Fibroblast of villous mesenchyme (primary cell): ENCODE measurements at places on chromosomes 7 and 10. TPM values are rescaled to one million over a fixed set of nuclear protein-coding genes. Genes with fewer than 3 reads are reported as not detected.

GRCh38 chr10:117569610-117570390 is 27.3 kb downstream of the EMX2 start:
- no peak for DNase-seq

PLAC9 gene
- total RNA-seq = 0.43 and 0.64 TPM in 2 replicates

GRCh38 chr10:60235001-60235400 is 154.7 kb downstream of the ANK3 start:
- peak; percentile 14 for DNase-seq

DNA sequence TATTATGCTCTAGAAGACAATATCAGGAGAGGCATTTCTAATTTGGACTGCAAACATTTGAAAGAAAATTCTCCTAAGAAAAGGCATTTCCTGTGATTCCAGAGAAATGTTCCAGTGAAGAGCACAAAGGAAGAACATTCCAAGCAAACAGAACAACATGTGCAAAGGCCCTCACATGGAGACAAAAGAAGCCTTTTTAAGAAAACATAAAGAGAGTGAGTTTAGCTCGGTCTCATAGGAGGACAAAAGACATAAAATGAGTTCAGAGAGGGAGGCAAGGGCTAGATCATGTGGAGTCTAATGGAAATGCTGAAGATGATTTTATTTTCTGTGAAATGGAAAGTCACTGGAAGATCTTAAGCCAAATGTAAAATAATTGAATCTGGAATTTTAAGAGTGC is 269.8 kb upstream of the HGF start:
- DNase-seq = no peak

DNA sequence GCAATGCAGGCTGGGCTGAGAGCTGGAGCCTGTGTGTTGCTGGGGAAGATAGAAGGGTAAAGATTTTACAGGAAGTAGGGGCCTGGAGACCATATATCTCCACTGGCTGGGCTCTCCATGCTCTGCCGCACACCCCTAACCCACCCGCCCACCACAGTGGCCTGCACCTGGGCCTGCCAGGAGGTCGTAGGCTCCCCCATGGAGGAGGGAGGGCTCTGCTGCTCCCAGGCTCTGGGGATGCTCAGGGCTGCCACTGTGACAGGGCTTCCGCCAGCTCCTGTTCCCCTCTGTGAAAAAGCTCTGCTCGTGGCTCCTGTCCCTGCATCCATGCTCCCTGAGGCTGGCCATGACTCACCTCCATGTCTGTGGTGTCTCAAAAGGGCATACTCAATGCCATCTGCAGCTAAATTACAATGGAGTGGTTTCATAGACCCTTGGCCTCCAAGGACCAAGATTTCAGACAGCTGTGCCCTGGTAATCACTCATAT is 106.0 kb downstream of the CXCL12 start:
- DNase-seq = no peak

FRMD4A gene
- 40.2 and 56.7 TPM in 2 replicates for total RNA-seq

GRCh38 chr7:130205084-130205947 is at the start of gene TMEM209:
TMEM209 (minus strand) TSS chr7:130205406; CDS start chr7:130205375, 31 bp downstream.
- DNase-seq = peak; percentile 99

DNA sequence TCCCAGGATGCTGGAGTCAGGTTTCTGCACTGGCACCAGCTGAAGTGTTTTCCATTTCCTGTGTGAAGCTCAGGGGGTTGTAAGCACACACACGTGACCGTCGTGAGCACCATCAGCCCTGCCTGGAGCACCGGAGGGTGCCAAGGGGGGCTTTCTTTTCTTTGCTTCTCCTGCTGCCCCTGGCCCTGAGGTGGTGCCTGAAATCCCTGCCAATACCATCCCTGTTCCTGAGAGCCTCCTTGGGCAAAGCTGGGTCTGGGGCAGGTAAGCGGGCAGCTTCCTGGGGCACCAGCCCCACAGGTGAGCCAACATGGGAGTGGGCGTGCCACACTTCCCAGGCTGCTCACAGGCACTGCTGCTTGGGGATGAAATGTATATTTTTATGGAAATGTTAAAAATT is 593.6 kb downstream of the DNAJB6 start:
- DNase-seq = no peak

DNA sequence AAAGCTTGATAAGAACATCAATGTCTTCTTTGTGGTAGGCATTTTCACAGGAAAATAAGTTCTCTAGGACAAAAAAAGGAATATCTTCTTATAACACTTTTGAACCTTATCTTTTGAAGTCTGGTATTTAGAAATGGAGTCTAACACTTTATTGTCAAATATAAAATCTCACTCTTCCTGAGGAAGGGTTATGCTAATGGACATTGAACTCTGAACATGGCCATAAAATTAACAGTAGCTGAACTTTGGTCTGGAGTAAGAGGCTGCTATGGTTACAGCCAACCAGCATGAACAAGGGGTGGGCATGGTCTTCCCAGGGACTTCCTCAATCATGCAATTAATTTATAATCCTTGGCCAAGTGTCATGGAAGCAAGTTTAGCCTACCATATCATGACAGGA is at the start of gene CLRN3:
CLRN3 (minus strand) TSS at position 199 of the 400 bp plus-strand sequence; CDS start at position 42, 157 bp downstream.
- DNase-seq = no peak

DNA sequence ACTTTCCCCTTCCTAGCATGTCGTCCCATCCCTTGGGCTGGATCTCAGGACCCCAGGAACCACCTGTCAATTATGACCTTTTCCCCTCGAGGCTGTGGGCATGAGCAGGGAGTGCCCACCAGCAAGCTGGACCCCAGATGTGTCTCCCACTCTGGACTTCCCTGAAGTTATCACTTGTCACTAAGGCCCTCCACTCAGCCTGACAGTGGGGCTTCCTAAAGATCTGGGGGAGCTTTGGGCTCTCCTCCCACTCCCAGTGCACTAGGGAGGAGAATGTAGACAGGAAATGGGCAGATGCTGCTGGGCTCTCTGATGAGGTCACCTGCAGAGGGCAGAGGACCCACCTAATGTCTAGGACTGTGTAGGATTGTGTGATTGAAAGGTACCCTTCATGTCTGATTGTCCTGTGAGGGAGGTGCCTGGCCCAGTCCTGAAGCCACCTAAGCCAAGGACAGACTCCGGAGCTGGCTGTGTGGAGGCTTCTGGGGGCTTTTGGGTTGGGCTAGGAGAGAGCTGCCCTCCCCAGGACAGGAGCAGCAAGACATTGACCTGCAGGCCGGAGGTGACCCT is 18.7 kb downstream of the MYO1G start:
- DNase-seq = no peak

DNA sequence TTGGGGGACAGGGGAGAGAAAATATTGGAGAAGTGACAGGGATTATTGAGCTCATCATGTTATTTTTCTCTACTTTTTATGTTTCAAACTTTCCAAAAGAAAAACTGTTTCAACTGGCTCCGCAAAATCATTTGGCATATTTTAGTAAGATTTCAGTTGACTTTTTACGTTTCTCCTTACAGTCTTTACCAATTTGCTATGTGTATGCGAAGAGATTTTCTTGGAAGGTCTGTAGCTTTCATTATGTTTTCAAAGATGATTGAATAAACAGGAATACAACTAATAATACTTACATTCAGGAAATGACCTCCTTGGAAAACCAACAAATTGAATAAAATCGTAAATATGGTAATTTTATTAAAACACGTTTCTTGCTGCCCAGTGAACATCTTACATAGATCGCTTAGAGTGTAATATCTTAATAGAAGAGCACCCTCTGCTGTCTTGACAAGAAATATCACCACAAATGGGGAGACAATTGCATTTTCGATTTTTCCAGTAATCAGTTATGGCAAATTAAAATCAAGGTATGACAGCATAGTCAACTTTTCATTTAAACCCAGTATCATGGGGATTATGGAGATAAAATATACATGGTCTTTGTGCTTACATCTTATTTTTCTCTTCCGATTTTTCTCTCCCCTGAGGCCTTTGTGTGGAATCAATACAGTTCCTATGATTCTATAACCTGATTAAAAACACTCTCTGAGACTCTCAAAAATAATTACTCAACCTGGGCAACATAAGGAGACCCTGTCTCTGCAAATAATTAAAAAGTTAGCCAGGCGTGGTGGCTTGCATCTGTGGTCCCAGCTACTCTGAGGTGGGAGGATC is 43.1 kb downstream of the MBL2 start:
- DNase-seq = peak; percentile 52

GRCh38 chr7:5477723-5478531 is 54.3 kb upstream of the TNRC18 start:
- DNase-seq = no peak

GRCh38 chr10:84685047-84685660 is 356.8 kb downstream of the CCSER2 start:
- no peak for DNase-seq

DNA sequence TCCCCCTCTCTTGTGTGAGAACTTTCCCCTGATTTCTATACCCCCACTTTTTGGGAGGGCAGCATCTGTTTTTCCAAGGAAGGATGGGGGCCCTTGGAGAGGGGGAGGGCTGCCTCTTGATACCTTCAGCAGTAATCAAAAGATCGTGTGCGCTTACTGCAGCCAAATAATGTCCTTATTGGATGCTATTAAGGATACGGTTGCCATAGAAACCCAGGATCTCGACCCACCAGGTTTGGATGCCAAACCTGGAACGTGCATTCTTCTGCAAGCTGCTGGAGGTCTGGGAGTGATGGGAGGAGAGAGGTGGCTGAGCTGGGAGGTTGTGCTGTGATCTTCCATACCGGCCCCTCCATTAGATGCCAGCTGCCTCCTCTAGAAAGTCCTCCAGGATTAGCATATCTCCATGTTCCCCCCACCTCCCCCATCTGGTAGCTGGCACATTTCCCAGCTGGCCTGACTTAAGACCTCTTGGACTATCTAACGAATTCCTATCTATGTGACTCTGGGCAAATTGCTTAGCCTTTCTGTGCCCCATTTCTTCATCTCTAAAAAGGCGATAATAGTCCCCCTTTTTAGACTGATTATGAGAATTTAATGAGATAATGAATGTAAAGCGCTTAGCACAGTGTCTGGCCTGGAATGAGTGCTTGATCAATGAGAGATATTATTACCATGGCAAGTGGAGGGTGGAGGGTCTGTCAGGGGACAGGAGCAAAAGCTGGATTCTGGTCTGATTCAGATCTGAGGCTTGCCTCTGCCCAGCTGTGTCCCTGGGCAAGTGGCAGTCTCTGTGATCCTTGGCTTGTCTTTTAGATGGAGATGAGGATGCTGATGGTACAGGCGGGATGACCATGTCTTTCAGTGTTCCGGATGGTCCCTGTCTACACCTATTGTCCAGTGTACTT is 78.5 kb upstream of the PCBD1 start:
- no peak for DNase-seq

- DNase-seq = peak; percentile 23
These were observed 9.0 kb upstream of the GARS1 start for GRCh38 chr7:30585675-30586074.

SLC16A12 gene
- under 0.01 TPM in 2 replicates for total RNA-seq

DNA sequence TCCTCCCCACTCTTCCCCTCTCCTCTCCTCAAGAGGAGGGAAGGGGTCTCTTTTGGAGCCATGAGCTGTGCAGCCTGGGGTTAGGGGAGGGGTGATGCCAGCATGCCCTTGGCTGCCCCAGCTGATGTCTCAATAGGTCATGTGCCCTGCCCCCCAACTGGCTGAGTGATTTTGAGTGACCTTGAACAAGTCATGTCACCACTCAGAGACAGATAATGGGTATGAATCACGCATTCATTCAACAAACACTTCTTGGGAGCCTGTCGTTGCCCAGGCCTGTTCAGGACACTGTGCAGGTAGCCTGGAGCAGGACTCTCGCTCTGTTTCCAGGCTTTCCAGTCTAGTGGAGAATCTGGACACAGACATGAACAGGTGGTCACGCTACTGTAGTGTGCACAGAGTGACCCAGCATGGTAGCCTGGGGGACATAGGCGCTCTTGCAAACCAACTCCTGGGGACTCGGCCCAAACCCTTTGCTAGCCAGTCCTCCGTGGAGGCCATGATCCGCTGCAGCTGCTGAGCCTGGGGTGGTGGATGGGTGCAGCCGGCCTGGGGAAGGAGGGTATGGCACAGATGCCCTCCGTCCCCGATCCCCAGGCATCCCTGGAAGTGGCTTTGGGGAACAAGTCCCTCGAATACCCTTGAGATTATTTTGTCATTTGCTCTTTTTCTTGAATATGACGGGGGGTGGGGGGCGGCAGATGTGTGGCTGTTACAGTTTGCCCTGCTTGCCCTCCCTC is 49.6 kb upstream of the PSAP start:
- no peak for DNase-seq

GRCh38 chr10:11469575-11470391 is 141.7 kb downstream of the USP6NL start:
- DNase-seq = no peak

- peak; percentile 51 for DNase-seq
These were observed 16.7 kb downstream of the TMEM120A start for GRCh38 chr7:75977743-75978142.

TAC1 gene
- not detected in 2 replicates for total RNA-seq

NRCAM gene
- total RNA-seq = 0.97 and 1.3 TPM in 2 replicates

GRCh38 chr7:28588602-28589001 is 176.3 kb downstream of the CREB5 start:
- DNase-seq = no peak

- DNase-seq = peak; percentile 21
These were observed 53.1 kb downstream of the TEX36 start for GRCh38 chr10:125629758-125630376.

- no peak for DNase-seq
These were observed 6.8 kb downstream of the ARL5B start for GRCh38 chr10:18665815-18666558.

PKD2L1 gene
- not detected in 2 replicates for total RNA-seq

DNA sequence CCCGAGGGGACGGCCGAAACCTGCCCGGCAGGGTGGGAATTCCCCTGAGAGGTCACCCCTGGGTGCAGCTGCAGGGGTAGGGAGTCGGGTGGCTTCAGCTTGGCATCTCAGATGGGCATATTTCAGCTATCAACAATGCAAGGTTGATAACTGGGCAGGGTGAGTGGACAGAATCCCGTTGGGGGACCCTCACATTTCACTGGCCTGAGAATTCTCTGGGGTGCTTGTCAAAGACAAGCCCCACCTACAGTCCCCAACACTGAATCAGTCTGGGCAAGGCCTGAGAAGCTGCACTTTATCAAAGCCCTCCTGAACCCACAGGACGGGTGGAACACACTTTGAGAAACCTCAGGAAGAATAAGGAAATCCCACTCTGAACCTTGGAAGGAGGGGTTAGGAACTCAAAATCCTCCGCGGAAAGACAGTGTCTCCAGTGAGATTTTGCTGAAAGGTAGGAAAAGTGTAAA is 3.1 kb downstream of the RGS10 start:
- no peak for DNase-seq

- peak; percentile 91 for DNase-seq
These were observed 80.5 kb upstream of the PPIF start for GRCh38 chr10:79266543-79267312.

MAD1L1 gene
- total RNA-seq = 43.6 and 67.6 TPM in 2 replicates

ADGRA1 gene
- not detected in 2 replicates for total RNA-seq

DNA sequence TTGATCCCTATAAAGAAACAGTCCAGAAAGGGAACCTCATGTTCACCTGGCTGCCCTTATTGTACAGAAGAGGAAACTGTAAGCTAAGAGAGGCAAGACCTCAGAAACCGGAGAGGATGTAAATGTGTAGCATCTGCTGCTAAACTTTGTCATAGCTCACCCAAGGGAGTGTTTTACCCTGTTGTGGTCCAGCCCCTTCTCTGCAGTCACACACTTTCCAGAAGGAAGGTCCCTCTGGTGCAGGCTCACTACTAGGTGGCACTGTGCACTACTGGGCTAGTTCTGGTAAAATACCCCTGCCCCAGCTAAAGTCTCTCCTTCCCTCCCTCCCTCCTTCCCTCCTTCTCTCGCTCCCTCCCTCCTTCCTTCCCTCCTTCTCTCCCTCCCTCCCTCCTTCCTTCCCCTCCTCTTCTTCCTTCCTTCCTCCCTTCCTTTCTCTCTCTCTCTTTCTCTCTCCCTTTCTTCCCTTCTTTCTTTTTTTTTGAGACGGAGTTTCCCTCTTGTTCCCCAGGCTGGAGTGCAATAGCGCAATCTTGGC is 42.5 kb upstream of the LCOR start:
- peak; percentile 39 for DNase-seq

BAZ1B gene
- 57.0 and 64.3 TPM in 2 replicates for total RNA-seq
